ENCODE measurements at places on chromosomes 12 and 14.
A peak's percentile ranks its signal among the peaks of the same experiment; 100 is the strongest.

DNA sequence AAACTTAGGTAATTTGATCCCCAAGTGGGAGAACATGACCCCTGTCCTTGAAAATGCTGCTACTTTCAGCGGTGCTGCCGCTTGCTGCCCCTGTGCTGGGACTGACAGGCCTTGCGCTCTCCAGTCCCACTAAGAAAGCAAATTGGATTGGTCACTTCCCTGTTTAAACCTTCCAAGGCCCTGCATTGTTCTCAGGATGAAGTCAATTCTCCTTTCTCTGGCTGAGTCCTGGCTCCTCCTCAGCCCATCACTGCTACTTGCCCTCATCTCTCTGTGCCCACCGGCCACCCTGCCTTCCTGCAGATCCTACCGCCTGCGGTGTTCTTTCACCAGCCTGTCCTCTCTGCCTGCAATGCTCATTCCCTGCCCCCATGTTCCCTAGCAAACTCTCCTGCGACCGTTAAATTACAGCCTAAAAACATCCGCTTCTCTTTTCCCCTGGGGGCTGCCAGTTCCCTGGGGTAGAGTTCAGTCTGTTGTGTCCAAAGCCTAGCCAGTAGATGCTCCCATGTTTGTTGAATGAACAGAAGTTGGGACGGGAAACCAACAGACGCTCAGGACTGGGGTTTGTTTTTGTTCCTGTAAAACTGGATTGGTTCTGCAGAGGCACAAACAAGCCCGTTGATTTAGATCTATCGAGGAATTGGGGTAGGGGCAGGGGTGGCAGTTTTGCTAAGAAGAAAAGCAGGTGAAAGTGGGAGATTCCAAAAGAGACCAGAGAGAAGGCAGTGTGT, 127.3 kb upstream of the HIF1A start:
- peak; percentile 40 for DNase-seq

- no peak for DNase-seq
Measured at GRCh38 chr12:107536613-107537012, 149.0 kb upstream of the PWP1 start.

DNA sequence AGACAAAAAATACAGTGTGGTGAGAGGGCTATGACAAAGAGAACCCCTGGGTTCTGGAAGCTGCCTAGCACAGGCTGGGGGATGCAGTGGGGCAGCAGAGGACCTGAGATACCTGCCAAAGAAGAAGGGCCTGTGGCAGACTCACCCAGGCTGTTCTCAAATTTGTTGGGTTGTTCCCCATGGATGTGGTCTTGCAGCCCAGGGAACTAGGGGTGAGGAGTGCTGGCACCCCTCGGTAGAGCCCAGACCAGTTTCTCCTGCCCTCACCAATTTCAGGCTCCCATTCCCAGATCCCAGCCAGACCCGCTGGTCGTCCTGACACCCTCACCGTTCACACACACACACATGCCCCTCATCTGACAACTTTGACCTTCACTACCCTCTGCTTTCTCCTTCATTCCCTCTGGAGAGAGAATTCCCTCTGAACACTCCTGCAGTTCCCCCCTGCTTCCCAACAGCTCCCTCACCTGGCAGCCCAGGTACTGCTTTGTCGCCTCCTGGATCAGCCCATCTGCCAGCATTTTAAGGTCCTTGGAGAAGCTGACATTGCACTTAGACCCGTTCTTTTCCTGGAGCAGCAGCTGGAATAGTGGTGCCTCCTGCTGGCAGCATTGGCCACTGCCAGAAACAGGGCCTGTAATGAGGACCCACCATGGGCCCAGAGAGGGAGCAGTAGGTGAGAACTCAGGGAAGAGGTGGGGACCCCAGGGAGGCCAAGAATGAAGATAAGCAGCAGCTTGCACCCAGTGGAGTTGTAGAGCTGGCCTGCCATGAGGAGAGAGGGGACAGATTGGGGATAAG, 5.9 kb upstream of the GDF11 start:
- DNase-seq: peak; percentile 71

DNA sequence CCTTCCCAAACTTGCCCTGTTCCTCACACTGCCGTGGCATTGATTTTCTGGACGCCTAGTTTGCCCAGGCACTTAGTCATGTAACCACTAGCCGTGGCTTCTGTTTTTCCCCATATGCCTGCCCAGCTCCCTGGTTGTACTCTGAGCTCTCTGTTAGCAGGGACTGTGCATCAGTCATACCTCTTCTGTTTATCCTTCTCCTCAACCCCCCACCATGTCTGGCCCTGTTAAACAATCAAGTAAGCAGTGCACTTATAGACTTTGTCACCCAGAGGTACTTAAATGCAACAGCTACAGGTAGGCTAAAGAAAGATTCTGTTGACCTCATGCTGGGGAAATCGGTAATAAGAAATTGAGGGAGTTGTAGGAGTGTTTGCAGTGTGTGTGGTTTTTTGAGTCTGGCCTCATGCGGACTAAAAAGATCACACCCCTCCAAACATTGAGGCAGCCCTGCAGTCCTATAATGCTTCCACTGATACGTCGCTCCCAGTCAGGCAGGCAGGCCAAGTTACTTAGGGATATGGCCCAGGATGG, 17.0 kb downstream of the UBE3B start:
- no peak for DNase-seq

GRCh38 chr12:52370926-52371608, 3.8 kb upstream of the KRT85 start:
- peak; percentile 28 for DNase-seq

- no peak for DNase-seq
Measured at GRCh38 chr12:105466901-105467598, 136.6 kb downstream of the C12orf75 start.

GRCh38 chr14:33511851-33512640, 438.8 kb downstream of the EGLN3 start:
- DNase-seq: peak; percentile 83

- DNase-seq: no peak
Measured at GRCh38 chr12:25780771-25781170, 177.7 kb upstream of the RASSF8 start.

- no peak for DNase-seq
Measured at GRCh38 chr12:45257185-45257930, 41.5 kb downstream of the ANO6 start.

GRCh38 chr14:65813760-65814384, 401.3 kb downstream of the FUT8 start:
- no peak for DNase-seq

GRCh38 chr12:53325511-53326061, 4.2 kb upstream of the AAAS start:
- DNase-seq: no peak

DNA sequence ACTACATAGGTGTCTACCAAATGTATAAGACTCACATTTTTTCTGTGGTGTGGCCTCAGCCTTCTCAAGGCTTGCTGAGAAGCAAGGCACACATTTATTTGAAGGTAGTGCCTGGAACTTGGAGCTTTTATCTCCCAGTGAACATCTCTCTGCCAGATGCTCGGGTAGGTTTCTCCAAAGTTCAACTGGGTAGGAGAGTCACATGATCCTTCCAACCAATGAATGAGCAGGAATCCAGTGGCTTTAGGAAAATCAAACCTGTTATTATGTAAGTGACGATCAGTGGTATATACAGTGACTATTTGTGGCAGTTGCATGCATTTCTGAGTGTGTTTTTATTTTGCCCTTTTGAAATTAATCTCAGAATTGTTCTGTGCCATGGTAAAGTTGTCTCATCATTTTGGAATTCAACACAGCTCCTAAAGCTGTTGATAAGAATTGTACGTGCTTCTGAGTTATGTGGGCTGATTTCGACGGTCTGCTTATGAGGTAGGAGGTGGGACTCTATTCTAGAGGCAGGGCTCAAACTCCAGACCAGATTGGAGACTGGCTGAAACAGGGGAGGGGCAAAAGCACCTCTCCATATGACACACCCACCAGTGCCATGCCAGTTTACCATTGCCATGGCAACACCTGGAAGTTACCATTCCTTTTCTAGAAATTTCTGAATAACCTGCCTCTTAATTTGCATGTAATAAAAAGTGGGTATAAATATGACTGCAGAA, 57.6 kb downstream of the EID3 start:
- peak; percentile 81 for DNase-seq

GRCh38 chr14:24178399-24179178, 6.7 kb downstream of the REC8 start:
- DNase-seq: no peak

DNA sequence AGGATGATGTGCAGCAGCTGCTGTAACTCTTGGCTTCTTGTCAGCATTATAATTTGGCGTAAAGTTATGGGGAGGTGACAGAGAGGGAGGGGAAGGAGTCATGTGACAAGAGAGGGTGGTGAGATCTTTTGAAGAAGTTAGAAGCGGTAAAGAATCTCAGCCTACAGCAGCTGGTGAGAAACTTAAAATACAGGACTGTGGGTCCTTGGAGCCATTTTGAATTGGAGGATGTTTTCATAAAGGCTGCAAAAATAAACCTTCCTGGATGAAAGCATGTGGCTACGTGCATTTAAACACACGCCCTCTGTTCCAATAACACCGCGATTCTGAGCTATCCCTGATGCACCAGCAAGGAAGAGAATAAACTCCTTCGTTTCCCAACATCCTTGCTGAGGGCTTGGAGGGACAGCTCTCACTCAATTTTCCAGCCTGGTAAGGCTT, 133.7 kb downstream of the TMEM30B start:
- DNase-seq: peak; percentile 66

GRCh38 chr12:15364221-15365160, 42.2 kb downstream of the PTPRO start:
- peak; percentile 5 for DNase-seq

- no peak for DNase-seq
Measured at GRCh38 chr12:2652011-2652400, 142.8 kb upstream of the FKBP4 start.

GRCh38 chr14:69593018-69593677, 18.2 kb upstream of the SUSD6 start:
- DNase-seq: peak; percentile 71

GRCh38 chr12:85519163-85519562, 239.1 kb downstream of the ALX1 start:
- no peak for DNase-seq

DNA sequence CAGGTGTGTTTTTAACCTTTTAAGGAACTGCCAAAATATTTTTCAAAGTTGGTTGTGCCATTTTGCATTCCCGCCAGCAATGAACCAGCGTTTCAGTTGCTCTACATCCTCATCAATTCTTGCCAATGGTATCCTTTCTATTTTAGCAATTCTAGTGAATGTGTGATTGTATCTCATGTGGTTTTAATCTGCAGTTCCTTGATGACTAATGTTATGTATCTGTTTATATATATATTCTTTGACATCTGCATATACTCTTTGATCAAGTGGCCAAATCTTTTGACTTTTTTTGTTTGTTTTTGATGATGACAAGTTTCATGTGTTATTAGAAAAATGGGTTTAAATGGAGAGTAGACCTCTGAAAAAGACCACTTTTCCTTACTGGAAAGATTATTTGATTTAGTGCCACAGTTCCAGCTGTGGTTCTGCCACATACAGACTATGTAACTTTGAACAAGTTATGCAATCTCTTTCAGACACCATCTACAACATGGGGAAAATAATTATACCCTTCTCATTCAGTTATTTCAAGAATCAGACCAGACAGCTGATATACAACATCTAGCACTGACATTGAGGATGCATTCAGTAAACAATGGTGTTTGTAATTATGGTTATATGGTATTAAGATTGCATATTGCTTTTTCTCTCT, 146.3 kb upstream of the CNOT2 start:
- no peak for DNase-seq

- peak; percentile 33 for DNase-seq
Measured at GRCh38 chr12:26123482-26123980, 1.3 kb downstream of the BHLHE41 start.

DNA sequence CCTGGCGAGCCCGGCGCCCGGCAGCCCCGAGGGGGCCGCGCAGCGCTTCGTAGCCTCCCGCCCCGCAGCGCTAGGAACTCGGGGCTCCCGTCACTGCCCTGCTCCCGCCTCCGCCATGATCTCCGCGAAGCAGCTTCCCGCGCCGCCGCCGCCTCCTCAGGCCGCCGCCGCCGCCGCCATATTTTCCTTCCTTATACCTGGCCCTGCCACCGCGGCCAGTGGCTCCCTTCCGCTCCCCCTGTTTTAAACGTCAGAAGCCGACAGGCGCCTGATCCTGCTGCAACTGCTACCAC, 286 bp downstream of the PPP4R3A start:
- DNase-seq: no peak

DNA sequence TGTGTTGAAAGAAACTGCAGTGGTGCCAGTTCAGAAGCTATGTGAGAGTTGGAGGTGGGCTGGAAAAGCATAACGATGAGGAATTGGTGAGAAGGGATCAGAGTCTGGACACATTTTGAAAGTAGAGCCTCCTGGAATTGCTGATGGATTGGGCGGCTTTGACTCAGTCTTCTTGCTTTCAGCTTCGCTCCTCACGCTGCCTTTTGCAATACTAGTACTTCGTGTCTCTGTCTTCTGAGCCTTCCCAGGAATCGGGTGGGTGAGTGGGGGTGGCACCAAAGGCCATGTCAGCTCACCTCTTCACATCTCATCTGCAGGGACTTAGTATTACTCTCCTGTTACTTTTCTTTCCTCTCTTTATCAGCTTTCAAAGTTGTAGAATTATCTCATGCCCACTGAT, 101.6 kb upstream of the RFX4 start:
- DNase-seq: no peak

- no peak for DNase-seq
Measured at GRCh38 chr14:91305650-91306431, 61.3 kb upstream of the GPR68 start.

GRCh38 chr12:52311285-52311648, 9.9 kb downstream of the KRT83 start:
- no peak for DNase-seq

DNA sequence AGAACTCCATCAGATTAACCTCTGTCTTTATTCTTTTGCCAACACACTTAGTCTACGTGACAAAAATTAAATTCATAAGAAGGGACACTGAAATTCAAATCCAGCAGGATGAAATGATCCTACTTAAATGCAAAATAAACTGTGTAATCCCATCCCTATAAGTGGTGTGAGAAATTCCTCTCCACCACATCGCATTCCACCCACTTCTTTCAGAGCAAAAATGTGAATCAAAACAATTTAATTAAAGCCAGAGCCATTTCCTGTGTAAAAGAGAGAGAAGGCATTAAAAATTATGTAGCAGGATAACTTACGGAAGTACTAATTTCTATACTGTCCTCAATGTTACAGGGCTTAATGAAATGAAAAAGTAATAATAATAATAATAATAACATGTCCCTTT, 844.3 kb downstream of the GALC start:
- DNase-seq: no peak

DNA sequence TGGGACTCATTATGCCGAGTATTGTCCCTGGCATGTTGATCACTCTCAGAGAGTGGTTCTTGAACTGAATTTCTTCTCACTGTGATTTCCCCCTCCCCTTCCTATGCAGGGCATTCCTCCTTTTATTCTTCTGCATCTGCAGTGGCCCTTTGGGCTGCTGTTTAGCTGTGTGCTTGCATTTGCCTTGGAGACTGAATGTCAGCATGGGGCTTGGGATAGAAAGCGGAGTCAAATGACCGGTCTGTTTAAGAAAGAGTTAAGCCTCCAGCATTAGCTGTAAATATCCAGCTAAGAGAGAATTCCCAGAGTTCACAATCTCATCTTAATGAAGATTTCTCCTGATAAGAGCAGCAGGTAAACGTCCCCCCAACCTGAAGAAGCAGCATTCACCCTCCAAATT, 65.6 kb upstream of the RMST start:
- no peak for DNase-seq

Data from iris pigment epithelial cell (primary cell).